ENCODE measurements at places on chromosomes 5 and 9. TPM values are rescaled to one million over a fixed set of nuclear protein-coding genes. Genes with fewer than 3 reads are reported as not detected.

Gene CDH6
- not detected for total RNA-seq

Gene SOHLH1
- total RNA-seq = not detected

Gene PROP1
- total RNA-seq = not detected

Gene SAXO1
- 0.11 TPM for total RNA-seq
